ENCODE measurements at places on chromosomes 2 and 18.

DNA sequence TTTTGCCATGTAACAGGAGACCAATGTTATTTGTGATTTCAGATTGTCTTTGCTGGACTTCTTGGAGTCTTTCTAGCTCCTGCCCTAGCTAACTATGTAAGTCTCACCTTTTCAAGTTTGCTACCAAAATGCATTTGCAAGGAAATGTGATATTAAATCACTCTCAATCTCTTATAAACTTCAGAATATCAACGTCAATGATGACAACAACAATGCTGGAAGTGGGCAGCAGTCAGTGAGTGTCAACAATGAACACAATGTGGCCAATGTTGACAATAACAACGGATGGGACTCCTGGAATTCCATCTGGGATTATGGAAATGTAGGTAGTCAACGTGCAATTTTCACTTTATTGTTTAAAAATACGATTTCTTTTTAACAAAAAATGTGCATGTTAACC, 3.0 kb downstream of the GKN1 start:
- DNase-seq, result no peak

DNA sequence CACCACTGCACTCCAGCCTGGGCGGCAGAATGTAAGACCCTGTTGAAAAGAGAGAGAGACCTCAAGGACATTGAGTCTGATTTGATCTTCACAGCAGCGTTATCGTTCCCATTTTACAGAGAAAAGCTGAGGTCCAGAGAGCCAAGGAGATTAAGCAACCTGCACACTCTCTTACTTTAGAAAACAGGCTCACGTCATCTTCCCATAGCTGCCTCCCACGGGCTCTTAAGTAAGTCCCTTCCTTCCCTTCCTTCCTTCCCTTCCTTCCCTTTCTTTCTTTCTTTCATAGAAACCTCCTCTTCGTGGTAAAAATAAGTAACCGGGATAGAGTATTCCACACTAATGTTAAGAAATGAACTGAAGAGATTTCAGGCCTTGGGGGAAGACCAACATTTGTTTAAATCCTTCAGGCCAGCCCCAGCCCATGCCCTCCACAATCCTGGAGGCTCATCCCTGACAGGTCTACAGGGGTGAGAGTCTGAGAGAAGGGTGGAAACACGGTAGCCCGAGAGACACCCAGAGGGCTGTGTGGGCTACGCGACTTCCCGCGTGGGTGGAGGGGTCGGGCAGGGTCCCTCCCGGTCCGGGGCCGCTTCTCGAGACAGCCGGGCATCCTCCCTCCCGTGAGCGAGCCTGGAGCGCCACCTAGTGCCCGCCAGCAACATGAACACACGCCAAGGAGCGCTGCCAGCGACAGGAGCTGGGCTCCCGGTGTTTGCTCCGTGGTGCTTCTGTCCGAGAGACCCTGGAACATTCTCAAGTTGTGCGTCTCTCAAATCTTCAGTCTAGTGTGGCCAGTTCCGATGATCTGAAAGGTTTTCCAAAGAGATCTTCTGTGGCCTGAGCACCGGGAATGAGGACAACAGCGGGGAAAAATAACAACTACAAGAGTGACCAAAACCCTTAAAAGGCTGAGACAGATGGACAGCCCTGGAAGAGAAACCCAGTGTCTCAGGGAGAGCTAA, 160.3 kb downstream of the INO80D start:
- peak; percentile 88 for DNase-seq

- no peak for DNase-seq
Observed at GRCh38 chr2:184527058-184527457, 71.3 kb upstream of the ZNF804A start.

DNA sequence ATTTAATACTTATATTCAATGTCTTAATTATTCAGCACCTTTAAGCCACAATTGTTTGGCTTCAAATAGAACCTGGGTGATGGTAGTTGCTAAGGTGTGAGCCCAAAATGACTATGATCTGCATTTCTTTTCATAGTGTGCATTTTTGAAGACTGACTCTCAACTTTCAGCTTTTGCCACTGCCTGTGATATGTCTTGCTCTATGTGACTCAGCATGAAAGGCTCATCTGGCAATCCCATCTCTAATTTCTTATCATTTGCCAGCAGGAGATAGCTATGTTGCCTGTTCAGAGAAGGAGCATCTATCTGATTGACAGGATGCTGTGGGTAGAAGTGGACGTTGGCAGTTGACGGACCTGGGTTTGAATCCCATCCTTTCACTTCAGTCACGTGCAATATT, 34.5 kb upstream of the CCDC93 start:
- no peak for DNase-seq

- no peak for DNase-seq
Observed at GRCh38 chr2:98278074-98278473, 68.2 kb upstream of the CNGA3 start.

DNA sequence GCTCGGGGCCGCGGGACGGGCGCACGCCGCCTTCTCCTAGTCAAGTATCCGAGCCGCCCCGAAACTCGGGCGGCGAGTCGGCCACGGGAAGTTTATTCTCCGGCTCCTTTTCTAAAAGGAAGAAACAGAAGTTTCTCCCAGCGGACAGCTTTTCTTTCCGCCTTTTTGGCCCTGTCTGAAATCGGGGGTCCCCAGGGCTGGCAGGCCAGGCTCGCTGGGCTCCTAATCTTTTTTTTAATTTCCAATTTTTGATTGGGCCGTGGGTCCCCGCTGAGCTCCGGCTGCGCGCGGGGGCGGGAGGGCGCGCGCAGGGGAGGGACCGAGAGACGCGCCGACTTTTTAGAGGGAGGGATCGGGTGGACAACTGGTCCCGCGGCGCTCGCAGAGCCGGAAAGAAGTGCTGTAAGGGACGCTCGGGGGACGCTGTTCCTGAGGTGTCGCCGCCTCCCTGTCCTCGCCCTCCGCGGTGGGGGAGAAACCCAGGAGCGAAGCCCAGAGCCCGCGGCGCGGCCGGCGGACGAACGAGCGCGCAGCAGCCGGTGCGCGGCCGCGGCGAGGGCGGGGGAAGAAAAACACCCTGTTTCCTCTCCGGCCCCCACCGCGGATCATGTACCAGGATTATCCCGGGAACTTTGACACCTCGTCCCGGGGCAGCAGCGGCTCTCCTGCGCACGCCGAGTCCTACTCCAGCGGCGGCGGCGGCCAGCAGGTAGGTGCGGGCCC, 617 bp downstream of the FOSL2 start:
- peak; percentile 63 for DNase-seq

- DNase-seq, result no peak
Observed at GRCh38 chr18:70405052-70405451, 116.2 kb downstream of the SOCS6 start.

GRCh38 chr2:45199973-45200372, 190.7 kb upstream of the SIX2 start:
- no peak for DNase-seq

DNA sequence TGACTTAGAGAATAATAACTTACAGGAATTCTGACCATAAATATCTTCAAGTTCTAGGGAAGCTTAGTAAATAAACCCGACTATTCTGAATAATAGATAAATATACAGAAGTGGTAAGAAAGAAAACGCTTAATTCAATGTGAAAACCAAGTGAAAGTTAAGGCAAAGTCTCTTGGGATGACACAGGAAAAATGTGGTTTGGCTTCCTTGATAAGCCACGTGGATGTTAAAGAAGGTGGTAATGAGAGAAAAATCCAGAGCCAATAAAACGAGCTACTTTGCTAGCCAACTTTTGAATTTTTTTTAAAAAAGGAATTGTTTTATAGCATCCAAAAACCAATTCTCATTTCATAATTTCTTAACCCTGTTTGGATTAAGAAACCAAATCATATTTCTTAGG, 166.2 kb upstream of the VRK2 start:
- no peak for DNase-seq

- DNase-seq, result no peak
Observed at GRCh38 chr18:56373601-56374000, 264.8 kb downstream of the TXNL1 start.

- DNase-seq, result no peak
Observed at GRCh38 chr18:49639643-49640391, 78.0 kb downstream of the LIPG start.

GRCh38 chr2:158021226-158021625, 80.5 kb upstream of the UPP2 start:
- no peak for DNase-seq

DNA sequence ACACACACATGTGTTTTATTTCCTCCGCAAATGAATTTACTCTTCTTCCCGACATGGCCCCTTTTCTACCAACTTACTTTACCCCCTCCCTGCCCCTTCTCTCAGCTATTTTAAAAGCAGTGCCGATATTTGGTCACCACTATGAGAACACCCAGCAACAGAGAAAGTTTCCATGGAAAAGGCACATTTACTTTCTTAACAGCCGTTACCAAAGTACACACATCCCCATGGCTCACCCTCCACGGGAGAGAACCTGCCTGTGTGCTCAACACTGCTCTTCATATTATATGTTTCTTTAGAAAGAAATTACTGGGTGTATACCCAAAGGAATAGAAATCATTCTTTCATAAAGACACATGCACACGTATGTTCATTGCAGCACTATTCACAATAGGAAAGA, 714.4 kb downstream of the DCDC2C start:
- DNase-seq, result no peak

- DNase-seq, result no peak
Observed at GRCh38 chr2:217337771-217338170, 477.9 kb upstream of the TNP1 start.

DNA sequence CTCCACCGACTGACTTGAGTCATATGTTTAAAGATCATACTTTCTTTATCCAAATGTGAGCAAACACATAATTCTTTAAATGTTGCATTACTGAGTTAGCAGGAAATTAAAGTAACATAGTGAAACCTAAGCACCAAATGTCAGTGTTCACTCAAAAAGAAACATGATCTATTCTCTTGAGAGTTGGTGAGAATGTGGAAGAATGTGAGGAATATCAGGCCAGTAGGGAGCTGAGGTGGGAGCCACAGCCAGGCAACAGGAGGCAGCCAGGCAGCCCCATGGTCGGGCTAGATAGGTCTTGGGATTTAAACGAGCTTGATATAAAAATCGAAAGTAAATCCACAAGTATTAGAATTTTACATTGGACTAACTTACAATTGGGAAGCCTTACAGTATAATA, 198.1 kb upstream of the SH3BP4 start:
- DNase-seq, result no peak

DNA sequence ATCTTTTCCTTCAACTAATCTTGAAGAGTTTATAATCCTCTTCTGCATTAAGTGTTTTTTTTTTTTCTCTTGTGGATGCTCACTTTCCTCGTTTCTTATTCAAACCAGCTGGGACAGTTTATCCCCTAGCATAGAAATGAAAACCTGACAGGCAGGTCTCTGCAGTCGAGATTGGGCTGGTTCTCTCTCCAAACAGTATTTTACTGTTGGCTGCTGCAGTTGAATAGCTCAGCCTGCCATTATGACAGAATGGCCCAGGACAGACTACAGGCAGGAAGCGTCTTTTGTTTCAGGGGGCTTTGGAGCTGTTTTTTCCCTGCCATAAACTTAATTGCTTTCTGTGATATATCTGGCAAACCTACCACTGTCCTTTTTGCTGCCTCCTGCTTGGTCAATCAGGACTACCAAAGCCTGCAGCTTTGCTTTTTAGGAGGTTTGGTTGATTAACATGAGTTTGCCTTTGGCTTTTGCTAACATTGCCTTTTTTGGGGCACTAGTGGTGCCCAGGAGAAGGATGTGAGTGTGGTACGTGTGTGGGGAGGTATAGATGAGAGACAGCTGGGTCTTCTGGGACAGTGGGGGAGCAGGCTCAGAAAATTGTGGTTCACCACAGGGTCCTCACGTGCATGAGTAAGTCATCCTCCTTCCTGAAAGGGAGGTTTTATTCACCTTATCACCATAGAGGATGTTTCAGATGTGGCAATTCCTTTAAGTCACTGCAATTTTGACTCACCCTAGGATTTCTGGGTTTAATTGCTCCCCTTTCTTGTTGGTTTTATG, 128.7 kb downstream of the LYPD6B start:
- DNase-seq, result no peak

DNA sequence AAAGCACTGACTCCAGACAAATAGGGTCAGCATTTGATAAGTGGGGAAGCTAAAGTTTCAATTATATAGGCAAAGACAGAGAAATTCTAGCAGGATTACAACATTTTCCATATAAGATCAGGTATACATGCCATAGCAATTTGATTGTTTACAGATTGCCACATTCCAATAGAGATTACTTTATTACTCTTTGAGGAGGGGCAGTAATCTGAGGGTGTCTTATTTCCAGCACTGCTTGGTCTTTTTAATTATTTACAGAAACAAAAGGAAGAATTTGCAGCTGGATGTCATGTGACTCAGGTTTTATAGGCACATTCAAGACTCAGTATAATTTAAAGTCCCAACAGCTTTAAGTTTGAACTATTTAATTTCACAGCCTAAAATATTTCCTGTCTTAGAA, 42.5 kb upstream of the GPR39 start:
- DNase-seq, result no peak

- peak; percentile 95 for DNase-seq
Observed at GRCh38 chr2:150487537-150488429, at the start of gene RND3. Gene RND3, minus strand, starts transcription at chr2:150487667. Its CDS starts 250 bp downstream, at chr2:150487417.

DNA sequence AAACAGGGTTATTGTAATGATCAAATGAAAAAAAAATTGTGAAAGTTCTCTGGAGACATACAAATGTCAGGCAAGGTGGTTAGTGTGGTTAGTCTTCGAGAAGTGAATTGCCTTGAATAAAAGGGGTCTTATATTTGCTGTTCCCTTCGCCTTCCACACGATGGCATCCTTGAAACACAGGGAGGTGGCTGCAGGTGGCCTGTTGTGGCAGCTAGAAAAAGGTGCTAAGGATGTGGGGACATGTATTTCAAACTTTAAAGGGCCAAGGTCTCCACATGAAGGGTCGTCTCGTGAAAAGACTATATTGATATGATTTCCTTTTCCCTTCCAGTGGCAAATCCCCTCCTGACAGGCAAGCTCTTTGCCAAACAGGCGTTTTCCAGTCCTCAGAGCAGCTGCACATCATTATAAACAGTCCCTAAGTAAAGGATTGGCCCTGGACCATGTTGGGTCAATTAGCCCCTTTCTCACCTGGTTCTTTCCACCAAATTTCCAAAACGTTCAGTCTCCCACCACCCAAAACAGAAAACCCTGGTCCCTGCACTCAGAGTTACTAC, 68.5 kb downstream of the COPS8 start:
- no peak for DNase-seq

DNA sequence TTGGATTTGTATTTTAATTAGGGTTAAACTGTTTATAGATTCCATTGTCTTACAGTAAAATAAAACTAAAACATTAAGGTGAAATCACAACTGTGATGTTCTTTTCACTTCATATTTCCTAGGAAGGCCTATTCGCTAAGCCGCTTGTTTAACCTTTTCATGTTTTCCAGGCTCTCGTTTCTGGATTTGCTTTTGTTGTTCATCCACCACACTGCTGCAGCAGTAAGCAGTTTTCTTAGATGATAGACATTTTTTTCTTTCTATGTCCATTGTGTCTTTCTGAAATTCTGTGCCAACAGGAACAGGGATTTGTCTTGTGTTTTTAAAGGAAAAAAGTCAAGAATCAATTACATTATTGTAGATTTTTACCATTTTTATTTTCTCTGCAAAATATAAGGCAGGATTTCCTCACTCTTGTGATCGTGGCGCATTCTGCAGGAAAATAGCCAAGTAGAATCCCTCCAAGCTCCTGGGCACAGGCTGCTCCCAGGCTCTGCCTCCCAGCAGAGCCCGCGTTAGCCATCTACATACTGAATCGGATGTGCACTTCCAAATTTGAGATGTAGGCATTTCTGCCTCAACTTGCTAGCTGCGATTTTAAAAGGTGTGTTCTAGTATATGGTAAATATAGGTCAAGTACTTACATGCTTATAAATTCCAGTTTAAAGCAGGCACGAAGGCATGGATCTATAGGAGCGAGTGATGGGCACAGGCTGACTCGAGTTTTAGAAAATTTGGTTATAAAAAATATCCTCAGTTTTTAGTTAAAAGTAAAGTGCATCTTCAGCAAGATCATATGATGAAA, 10.2 kb downstream of the TSHZ1 start:
- DNase-seq, result no peak

All from uterus (tissue), 4 donors.